ENCODE measurements at places on chromosomes 12 and 14.

DNA sequence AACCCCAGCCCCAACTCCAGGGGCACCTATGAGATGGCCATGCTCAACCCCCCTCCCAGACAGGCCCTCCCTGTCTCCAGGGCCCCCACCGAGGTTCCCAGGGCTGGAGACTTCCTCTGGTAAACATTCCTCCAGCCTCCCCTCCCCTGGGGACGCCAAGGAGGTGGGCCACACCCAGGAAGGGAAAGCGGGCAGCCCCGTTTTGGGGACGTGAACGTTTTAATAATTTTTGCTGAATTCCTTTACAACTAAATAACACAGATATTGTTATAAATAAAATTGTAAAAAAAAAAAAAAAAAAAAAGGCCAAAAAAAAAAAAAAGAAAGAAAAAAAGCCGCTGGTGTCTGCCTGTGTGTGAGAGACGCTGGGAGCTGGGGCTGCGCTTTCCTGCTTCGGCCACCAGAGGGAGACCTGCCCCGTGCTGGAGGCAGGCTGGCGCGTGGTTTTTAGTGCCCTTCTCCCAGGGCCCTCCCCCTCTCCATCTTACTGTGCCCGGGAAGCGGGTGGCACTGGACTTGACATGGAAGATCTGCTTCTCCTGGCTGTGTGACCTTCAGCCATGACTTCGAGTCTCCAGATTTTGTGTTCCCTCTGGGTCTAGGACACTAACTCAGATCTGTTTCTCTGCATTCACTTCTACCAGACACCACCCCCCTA lies 3.4 kb upstream of the NXPH4 start:
- peak; percentile 69 for DNase-seq

GRCh38 chr14:85276979-85277228 lies 253.0 kb upstream of the FLRT2 start:
- DNase-seq, result no peak

DNA sequence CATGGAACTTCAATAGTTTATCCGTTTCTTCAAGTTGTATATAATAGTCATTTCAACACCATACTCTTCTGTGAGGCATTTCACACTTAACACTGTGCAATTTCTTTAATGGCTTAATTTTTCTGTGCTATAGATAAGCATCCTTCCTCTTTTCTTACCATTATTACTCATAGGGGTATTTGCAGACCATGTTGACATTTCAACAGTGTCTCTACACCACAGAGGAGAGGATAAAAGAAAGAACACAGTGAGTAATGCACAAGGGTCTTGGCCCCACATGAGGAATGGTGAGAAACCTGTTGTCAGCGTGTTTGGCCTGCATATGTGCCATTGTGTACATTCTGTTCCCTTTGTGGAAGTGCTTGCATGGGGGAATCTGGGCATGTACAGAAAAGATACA lies 421.5 kb upstream of the MDGA2 start:
- DNase-seq, result no peak

DNA sequence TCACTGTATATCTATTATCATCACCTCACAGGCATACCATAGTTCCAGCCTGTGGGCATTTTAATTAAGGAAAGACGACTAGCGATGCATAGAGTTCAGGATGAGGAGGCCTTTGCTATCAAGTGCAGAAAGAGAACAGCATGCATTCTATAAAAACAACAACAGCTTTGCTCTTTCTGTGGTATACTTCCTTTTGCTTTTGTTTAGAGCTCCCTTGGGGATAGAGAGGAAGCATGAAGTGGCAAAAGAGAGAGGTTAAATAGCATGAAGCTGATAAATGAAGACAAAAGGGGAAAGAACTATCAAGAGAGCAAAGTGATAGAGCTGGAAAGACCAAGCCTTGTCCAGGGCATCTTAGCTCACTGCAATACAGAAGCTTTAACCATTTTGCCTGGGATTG lies 23.5 kb downstream of the IFNG-AS1 start:
- no peak for DNase-seq

GRCh38 chr12:91505006-91505405 lies 322.4 kb upstream of the DCN start:
- DNase-seq, result no peak

DNA sequence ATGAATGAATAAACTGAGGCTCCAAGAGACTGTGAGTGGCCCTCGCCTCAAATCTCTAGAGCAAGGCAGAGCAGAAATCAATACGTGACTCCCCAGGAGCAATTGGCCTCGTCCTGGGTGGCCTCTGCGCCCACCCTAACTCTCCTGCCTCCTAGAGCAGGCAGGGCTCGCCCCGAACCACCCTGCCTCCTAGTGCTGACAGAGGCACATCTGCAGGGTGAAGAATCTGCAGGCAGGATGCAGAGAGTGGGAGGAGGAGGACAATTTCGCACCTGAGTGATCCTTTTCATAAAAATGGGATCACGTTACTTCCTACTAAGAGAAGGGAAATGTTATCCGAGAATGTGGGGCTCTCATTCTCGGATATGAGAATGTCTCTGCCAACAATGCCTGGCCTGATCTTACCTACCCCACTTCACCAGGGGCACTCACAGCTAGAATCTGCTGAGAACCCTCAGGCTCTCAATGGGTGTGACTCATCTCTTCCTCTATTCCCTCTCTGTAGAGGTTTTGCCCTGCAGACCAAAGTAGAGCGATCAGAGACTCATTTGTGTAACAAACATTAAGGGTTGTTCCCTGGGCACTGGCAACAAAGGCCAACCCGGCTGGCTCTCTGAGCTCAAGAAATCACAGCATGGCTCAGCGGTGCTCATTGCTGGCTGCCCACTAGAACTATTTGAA lies 61.7 kb upstream of the BCL2L14 start:
- peak; percentile 48 for DNase-seq

DNA sequence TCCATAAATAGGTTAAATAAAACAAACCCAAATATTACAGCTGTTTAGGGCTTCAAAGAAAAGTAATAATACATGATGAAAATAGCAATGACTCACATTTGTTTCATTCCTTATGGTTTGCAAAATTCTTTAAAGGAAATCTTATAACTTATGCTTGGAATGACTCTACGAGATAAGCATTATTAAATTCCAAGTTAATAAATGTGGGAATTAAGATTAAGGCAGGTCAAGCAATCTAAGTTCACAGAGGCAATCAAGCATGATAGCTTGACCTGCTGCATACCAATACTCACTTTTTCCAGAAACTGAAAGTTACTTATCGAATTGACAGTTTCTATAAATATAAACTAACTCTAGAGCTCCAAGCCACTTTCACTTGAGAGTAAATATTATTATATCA lies 1002.9 kb upstream of the SEL1L start:
- no peak for DNase-seq

- DNase-seq, result no peak
Measured at GRCh38 chr12:12794686-12795085, 9.2 kb downstream of the APOLD1 start.

DNA sequence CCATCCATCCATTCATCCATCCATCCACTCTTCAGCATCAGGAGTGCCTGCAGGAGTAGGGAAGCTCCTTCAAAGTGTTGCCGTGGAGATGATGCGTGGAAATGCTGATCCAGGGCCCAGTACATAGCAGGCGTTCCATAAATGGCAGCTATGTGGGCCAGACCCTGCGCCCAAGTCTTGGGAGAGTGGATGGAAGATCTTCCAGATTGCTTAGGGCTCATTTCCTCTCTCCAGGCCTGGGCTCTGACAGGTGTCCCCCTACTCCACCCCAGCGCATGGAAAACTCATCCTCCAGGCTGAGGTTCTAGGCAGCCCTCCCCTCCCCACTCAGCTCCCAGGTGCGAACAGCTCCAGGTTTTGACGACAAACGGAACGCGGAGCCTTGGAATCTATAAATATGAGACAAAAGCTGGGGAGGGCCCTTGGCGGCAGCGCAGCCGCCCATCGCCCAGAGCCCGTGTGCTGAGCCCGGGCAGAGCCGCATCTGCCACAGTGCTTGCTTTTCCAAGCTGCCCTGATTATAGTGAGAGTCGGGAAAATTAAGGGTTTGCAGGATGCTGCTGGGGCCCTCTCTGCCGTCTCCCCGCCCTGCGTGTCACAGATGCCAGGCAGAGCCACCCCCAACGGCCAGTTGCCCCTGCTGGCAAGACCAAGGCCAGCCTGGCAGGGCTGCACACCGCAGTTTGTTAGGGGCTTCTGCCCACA lies 1.6 kb downstream of the BEGAIN start:
- DNase-seq, result no peak

DNA sequence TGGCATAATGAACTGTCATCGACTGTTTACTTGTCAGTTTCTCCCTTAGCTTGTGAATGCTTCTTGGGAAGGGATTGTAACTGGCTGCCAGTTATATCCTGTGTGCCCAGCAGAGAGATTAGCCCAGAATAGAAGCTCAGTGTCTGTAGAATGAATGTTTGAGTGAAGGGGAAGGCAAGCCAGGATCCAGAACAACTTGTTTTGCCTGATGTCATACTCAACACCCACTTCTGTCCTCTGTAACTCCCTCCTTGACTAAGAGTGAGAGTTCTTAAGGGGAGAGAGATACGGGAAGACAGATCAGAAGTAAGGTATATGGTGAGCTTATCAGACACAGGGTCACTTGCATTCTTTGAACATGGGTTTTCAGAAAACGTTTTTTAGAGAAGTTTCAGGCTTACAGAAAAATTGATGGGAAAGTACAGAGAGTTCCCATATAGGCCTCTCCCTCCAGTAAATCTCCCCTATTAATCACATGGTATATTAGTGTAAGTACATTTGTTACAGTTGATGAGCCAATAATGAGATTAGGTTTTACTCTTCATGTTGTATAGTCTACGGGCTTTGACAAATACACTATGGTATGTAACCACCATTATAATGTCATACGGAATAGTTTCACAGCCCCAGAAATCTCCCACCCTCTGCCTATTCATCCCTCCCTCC lies 5.6 kb upstream of the SPPL3 start:
- DNase-seq, result no peak

DNA sequence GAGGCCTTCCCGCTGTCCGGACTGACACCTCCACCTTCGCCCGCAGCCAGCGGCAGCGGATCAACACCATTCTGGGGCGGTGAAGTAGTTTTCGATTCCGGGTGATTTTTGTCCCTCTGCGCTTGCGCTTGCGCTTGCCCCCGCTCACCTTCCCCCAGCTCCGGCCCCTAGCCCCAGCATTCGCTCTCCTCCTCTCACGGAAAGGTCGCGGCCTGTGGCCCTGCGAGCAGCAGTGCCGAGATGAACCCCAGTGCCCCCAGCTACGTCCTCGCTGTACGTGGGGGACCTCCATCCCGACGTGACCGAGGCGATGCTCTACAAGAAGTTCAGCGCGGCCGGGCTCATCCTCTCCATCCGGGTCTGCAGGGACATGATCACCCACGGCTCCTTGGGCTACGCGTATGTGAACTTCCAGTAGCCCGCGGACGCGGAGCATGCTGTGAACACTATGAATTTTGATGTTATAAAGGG lies 22.7 kb upstream of the SRGAP1 start:
- no peak for DNase-seq

GRCh38 chr14:100375266-100375962 lies 52.3 kb downstream of the SLC25A47 start:
- DNase-seq, result no peak

- no peak for DNase-seq
Measured at GRCh38 chr12:56374726-56375597, 12.3 kb upstream of the APOF start.

- no peak for DNase-seq
Measured at GRCh38 chr14:54652188-54652587, 85.3 kb downstream of the SAMD4A start.

DNA sequence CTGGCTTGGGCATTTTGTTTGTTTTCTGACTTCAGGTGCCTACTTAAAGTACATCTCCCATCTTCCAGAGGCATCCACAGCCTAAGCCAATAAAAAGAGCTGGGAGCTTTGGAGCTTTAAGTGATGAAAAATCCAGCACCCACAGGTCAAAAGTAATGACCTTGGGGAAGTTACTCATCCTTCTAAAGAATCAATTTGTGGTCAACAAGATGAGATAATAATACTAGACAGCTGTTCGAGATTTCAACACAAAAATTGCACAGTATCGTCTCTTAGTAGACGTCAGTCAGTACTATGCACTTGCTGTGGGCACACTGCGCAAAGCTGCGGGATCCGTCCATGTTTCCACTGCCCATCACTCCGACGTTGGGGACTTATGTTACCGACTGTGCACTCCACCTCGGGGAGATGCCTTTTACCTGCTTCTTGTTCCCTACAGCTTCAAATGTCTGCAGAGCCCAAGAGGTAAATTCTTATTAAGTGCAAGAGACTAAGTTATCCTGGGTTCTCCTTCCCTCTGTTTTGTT lies 1.3 kb downstream of the ST8SIA1 start:
- no peak for DNase-seq

- DNase-seq, result no peak
Measured at GRCh38 chr12:18479256-18479655, 217.9 kb downstream of the PIK3C2G start.

- DNase-seq, result no peak
Measured at GRCh38 chr14:68011406-68012028, 191.9 kb downstream of the RAD51B start.

DNA sequence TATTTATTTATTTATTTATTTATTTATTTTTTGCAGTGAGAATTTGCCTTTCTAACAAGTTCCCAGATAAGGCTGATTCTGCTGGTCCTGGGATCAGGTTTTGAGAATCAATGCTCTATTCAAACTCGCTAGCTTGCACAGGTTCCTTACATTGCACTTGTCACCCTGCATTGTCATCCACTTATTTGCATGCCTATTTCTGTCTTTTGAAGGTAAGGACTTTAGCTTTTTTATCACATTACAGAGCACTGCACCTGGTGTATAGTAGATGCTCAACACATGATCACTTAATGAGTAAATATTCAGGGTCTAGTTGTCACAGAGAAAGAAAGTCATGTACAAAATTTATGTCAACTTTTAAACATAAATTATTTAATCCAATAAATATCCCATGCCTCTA lies 219.7 kb upstream of the BTG1 start:
- DNase-seq, result no peak

DNA sequence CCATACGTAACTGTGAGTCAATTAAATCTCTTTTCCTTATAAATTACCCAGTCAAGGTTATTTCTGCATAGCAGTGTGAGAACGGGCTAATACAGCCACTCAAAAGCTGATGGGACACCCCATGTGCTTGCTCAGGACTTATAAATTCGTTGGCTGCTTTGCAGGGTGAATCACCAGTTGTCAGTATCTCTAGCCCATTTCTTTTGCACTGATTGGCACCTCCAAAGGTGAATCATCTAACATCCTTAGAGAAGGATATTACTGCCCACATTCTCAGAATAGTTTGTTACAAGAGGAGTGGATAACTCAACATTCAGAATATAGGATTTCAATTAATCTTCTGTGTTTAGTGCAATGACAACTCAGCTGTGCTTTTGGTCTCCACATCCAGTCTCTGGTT lies 601.5 kb downstream of the KCNH5 start:
- DNase-seq, result no peak

DNA sequence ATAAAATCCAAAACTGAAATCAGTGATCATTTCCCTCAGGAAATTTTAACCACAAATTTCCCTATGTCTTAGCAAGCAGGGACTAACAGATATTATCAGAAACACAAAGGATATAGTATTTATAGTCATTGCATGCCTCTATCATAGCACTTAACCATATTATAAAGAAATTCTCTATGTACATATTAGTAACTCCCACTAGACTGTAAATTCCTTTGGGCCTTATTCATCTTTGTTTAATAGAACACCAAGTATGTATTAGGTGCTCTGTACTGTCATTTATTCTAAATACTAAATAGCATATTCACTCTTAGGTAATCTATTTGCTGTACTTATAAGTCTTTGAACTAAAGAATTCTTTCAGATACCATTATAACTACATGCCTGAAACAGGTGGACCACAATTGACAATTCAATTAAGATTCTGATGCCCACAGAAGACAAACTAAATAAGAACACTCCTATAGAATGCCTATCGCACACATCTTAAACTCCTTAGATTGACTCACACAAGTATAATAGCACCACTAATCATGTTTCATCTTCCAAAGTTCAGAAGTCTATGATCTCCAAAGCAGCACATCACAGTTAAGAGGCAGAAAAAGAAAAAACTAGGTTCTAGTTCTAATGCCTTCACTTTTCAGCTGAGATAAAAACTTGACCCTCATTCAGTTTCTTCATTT lies 134.1 kb downstream of the FSCB start:
- no peak for DNase-seq

All from NCI-H748 treated with DMSO at 0.1 percent for 48 hours (cell line).